Activated CD8-positive, alpha-beta memory T cell treated with anti-CD3 and anti-CD28 coated beads for 24 hours (primary cell): ENCODE measurements at places on chromosomes 3 and 15.

DNA sequence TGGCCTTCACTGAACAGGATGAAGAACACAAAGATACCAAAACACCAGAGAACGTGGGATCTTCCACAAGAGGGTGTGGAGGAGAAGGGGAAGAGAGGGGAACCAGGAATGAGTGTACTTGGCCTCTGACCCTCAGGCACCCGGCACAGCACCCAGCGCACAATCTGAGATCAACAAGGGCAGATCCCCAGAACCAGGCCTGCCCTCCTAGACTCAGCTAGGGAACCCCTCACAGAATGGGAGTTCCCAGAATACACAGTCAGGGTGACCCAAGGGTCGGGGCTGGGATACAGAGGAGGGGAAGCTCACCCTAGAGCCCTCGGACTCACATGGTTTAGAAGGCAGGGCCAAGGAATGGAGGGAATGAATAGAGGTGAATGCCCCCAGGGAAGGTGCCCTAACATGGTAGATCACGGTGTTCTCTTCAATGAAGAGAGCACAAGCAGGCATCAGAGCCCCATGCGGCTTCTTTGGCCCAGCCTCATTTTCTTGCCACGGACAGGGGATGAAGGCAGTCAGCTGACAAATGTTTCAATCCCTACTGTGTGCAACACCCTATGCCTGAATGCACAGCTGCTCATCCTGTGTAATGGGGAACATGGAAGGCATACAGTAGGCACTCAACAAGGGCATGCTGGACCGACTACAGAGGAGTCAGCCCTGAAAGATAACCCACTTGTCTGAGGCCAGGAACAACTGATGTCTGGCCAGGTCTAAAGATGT is 13.1 kb downstream of the BMF start:
- DNase-seq: no peak

DNA sequence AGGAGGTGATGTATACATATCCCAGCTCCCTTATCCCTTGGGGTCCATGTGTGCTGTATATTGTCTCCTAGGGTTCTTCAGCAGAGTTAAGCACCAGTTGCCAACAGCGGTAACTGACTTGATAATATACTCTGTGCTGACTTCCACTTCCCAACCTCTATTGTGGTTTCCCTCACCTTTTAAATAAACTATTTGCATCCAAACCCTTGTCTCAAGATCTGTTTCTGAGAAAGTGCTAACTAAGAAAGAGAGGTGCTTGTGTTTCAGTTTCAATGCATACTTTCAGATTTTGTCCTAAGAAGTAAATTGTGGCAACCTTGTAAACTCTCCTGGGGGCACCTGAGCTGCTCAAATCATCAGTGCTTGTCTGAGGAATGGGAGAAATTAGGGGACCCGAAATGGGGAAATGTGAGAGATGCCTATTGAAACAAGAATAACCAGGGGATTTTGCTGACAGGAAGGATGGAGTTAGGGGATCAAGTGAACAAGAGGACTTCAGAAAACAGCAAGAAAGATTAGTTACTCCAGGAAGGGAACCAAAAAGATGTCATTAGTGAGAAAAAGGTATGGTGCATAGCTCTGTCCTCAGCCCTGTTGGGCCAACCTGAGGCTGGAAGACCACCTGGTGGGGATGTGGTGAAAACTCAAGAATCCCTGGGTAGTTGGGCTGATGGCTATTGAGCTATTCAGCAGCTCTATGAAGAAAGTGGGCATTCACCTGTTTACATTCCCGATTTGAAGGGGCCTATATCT is 50.9 kb upstream of the MRPL3 start:
- DNase-seq: no peak

GRCh38 chr3:160112996-160113395 is 112.2 kb upstream of the C3orf80 start:
- no peak for DNase-seq

DNA sequence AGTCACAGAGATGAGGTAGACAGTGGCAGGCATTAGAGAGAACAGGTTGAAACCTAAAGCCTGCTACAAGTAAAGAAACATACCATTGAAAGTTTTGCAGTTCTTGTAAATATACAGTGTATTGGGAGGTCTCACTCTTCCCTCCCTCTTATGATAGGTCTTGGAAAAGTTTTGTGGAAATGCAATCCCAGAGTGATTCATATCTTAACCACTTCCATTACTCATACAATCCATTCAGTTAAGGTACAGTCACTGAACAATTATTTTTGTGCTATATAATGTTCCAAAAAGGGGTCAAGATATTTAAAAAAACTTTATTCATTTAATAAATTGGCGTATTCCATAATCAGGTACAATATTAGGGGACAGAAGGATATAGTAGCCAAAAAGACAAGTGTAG is 737.7 kb upstream of the ALCAM start:
- no peak for DNase-seq

DNA sequence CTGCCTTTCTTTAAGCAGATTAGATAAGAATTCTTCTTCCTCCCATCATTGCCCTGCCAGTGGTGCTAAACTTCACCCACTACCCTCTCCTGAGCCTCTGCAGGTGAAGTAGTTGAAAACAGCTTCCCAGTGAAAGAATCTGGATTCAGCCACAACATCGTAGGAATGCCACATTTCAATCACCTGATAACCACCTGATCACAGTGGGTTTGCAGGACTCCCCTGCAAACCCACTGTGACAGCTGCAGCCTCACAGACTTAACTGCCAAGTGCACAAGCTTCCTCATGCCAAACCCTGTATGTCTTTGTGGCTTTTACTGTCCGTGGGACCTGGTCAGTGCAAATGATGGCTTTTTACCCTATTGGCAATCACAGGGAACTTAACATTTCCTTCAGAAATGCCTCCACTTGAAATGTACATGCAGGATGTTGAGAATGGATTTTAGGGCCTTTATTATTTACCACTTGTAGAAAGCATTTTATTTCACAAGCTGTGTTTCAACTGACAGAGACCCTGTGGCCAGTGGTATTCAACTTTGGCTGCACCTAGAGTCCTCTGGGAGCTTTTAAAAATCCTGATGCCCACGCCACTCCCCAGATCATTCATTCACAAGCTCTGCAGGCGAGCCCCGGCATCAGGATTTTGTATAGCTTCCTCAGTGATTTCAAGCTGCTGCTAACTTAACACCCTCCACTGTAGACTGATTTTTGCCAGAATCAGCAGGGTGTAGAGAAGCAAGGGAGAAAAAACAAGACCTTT is 49.1 kb downstream of the OXNAD1 start:
- peak; percentile 56 for DNase-seq

GRCh38 chr3:89275001-89275400 is 167.6 kb downstream of the EPHA3 start:
- no peak for DNase-seq

- DNase-seq: no peak
Observed at GRCh38 chr15:85485956-85486567, 105.7 kb downstream of the AKAP13 start.

- no peak for DNase-seq
Observed at GRCh38 chr15:78035321-78035751, 42.2 kb downstream of the TBC1D2B start.

DNA sequence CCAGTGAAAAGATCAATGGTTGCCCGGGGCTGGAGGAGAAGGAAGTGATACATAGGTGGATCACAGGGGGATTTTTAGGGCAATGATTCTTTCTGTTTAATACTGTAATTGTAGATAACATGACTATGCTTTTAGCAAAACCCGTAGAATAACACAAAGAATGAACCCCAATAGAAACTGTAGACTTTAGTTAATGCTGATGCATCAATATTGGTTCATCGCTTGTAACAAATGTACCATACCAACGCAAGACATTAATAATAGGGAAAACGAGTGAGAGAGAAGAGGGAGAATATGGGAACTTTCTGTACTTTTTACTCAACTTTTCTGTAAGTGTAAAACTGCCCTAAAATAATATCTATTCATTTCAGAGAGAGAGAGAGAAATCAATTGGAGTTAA is 383.3 kb upstream of the ATP11B start:
- no peak for DNase-seq

DNA sequence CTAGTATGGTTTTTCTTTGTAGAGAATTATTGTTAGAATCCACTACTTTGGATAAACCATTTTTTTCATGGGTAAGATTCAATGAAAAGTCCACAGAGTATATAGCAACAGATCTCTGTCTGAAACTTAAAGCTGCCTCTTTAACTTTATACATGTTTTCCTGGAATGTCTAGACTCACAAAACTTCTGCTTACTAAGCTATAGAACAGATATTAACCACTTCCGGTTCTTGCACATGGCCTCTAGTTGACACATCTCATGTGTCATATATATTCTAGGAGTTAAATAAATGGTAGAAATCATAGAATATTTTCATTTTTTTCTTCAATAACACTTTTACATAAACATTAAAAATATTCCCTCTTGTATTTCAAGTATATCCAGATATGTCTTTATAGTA is 1693.9 kb downstream of the SI start:
- DNase-seq: no peak

GRCh38 chr3:72240531-72240930 is 455.6 kb upstream of the PROK2 start:
- DNase-seq: no peak
